ENCODE measurements at places on chromosomes 2 and 18.

- DNase-seq: no peak
These were observed 23.4 kb downstream of the BCL11A start for GRCh38 chr2:60529785-60530627.

DNA sequence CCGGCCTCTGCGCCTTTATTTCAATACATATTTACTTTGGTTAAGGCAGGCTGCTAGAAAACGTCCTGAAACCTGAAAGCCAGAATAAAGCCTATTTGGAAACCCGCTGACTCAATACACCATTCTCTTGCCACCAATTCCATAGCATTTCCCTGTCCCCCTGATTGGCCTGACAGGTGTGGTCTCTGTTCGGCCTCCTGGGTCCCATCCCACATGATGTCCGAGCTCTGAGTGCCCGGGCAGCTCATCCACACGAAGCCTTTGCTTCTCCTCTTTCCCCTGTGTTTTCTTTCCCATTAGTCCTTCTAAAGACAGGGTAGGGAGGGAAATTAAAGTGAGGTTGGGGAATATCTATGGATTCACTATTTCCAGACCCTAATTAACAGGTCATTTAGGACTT is 42.6 kb upstream of the ZNF516 start:
- DNase-seq: no peak

GRCh38 chr2:74690571-74690970 is 36.5 kb downstream of the SEMA4F start:
- DNase-seq: peak; percentile 43

DNA sequence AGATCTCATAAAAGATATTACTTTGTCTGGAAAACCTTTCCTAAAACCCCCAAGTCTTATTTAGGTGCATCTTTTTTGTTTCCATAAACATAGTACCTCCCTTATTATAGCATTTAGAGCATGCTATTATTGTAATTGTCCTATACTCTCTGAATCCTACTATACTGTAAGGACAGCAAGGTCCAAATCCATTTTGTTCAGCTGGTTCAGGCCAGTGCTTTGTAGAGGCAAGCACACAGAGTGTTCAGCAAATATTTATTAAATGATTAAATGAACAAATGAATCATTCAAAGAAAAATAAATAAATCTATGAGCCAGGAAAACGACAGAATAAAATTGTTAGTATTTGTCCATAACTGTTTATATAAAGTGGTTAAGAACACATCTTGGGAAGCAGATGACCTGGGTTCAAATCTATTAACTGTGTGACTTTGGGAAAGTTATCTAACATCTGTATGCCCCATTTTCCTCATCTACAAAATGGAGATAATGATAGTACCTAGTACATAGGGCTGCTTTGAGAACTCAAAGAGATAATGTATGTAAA is 86.0 kb downstream of the COL3A1 start:
- DNase-seq: no peak

DNA sequence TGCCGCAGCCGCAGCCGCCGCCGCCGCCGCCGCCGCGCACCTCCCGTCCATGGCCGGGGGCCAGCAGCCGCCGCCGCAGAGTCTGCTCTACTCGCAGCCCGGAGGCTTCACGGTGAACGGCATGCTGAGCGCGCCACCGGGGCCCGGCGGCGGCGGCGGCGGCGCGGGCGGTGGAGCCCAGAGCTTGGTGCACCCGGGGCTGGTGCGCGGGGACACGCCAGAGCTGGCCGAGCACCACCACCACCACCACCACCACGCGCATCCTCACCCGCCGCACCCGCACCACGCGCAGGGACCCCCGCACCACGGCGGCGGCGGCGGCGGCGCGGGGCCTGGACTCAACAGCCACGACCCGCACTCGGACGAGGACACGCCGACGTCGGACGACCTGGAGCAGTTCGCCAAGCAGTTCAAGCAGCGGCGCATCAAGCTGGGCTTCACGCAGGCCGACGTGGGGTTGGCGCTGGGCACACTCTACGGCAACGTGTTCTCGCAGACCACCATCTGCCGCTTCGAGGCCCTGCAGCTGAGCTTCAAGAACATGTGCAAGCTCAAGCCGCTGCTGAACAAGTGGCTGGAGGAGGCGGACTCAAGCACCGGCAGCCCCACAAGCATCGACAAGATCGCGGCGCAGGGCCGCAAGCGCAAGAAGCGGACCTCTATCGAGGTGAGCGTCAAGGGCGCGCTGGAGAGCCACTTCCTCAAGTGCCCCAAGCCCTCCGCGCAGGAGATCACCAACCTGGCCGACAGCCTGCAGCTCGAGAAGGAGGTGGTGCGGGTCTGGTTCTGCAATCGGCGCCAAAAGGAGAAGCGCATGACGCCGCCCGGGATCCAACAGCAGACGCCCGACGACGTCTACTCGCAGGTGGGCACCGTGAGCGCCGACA is 2.4 kb downstream of the POU3F3 start:
- no peak for DNase-seq

GRCh38 chr2:241003047-241003360 is 4.6 kb downstream of the SNED1 start:
- no peak for DNase-seq

- no peak for DNase-seq
These were observed 38.2 kb downstream of the LCT start for GRCh38 chr2:135798762-135799161.

DNA sequence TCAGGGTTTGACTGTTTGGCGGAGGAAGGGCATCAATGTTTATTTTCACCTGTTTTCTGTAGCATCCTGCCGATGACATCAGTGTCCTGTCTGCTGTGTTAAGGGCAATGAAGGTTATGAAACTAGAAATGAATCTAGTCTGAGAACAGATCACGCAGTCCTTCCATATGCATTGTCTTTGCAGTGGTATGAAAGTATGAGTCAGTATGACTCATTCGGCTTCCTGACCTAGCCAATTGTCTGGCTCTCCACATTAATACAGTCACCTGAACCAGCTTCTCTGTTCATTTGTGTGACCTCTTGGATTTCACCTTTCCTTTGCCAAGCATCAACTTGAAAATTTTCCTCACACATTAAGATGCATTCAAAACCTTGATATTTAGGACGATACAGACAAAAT is 353.8 kb downstream of the RND3 start:
- DNase-seq: no peak

- DNase-seq: no peak
These were observed 104.5 kb downstream of the UGGT1 start for GRCh38 chr2:128195435-128195984.

DNA sequence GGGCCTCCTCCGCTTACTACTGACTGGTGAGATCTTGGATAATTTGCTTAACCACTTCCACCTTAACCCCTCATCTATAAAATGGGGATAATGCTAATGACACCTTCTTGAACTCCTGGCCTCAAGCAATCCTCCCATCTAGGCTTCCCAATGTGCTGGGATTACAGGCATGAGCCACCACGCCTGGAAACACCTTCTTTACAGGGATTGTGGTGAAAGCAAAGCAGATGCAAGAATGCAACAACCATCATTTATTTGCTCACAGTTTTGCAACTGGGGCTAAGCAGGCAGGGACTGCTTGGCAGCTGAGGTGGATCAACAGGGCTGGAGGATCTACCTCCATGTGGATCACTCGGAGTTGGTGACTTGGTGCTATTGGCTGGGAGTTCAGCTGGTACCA is 76.2 kb upstream of the ZNF532 start:
- DNase-seq: no peak

DNA sequence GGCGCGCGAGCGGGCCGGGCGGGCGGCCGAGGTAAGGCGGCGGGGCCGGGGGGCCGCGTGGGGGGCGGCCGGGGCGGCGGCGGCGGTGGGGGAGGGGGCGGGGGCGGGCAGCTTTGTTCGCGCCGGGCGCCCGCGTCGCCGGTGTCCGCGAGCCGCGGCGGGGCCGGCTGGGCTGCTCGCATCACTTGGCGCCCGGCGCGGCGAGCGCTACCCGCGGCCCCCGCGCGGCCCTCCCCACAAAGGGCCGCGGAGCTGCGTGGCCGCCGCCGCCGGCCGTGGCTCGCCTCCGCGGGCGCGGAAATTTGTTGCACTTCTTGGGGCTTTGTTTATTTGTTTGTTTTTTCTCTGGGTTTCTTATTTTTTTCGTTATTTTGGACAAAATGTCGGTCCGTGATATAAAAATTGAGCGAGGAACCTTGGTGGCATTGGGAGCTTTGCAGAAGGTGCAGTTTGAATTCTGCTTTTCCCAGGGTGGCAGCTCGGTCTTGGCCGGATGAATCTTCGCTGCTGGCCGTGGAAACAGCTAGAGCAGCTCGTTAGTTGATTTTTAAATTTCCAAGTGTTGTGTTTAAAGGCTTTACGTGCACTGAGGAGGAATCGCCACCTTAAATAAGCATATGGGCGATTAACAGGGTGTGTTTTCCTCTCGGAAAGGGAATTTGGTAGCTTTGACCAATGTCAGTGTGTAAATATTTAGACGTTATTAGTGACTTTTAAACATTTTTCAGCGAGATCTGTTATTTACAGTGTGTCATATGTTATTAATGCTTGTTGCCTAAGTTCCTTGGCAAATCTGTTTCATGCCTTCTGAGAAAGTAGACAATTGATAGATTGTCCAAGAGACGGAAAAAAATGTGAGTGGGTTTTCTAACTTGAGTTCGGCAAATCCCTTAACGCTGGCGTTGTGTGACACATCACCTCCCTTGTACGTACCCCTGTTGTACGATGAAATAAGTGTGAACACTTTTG is 822 bp downstream of the UBE2E3 start:
- DNase-seq: peak; percentile 20

DNA sequence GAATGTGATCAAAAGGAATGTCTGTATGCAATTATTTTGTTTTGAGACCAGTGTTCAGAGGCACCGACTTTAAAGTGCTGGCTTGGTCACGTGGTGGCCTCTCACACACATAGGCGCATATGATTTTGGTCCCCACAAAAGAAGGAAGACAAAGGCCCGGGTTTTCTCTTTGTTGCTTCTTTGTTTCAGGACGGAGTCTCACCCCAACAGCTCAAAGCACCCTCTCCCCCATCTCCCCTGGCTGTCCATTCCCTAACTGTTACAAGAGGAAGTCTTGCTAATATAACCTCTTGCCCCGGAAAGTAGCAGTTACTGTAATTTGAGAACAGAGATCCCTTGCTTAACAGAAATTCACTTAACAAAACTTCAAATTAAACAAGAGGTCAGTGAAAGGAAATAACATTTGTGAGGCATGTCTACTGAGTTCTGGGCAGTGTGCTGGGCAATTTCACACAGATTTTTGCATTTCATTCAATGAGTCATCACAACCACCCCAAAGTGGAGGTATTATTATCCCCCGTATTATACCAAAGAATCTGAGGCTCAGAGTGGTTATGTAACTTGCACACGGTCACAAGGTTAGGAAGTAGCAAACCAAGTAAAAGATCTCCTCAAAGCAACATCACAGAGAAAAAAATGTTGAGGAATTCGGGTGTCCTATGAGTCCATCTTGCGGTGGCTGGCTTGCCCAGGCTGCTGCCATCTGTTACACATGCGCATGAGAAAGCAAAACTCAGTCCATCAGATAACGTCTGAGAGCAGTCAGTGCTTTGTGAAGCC is 75.8 kb downstream of the SDC1 start:
- DNase-seq: no peak
